IMR-90 (cell line): ENCODE measurements at places on chromosomes 7 and 10. TPM values are rescaled to one million over a fixed set of nuclear protein-coding genes. Genes with fewer than 3 reads are reported as not detected.

Gene SUGCT
- total RNA-seq: 5.9 and 7.5 TPM in 2 replicates

Gene AMPH
- 3.9 and 4.2 TPM in 2 replicates for total RNA-seq

Gene HTR7
- total RNA-seq: 0.56 and 0.72 TPM in 2 replicates

Gene CRCP
- 37.5 and 37.8 TPM in 2 replicates for total RNA-seq

Gene ADIRF
- 2.3 and 2.5 TPM in 2 replicates for total RNA-seq

Gene THSD7A
- under 0.01 and 0.18 TPM in 2 replicates for total RNA-seq

Gene PHKG1
- under 0.01 and 0.72 TPM in 2 replicates for total RNA-seq

Gene ITPRID1
- total RNA-seq: not detected in 2 replicates

Gene ZPBP
- total RNA-seq: not detected in 2 replicates

Gene PRF1
- total RNA-seq: not detected in 2 replicates

GRCh38 chr10:77563638-77564270, 73.9 kb downstream of the KCNMA1 start:
- no peak for DNase-seq

DNA sequence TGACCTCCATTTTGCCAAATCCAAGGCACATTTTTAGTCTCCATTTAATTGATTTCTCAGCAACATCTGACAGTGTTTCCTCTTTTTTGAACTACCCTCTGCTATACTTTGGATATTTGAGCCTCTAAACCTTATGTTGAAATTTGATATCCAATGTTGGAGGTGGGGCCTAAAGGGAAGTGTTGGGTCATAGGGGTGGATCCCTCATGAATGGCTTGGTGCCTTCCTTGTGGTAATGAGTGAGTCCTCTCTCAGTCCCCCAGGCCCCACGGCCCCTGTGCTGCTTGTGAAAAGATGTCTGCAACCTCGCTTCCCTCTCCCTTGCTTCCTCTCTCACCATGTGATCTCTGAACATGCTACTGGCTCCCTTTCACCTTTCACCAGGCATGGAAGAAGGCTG, 96.8 kb upstream of the DGKB start:
- DNase-seq: no peak

DNA sequence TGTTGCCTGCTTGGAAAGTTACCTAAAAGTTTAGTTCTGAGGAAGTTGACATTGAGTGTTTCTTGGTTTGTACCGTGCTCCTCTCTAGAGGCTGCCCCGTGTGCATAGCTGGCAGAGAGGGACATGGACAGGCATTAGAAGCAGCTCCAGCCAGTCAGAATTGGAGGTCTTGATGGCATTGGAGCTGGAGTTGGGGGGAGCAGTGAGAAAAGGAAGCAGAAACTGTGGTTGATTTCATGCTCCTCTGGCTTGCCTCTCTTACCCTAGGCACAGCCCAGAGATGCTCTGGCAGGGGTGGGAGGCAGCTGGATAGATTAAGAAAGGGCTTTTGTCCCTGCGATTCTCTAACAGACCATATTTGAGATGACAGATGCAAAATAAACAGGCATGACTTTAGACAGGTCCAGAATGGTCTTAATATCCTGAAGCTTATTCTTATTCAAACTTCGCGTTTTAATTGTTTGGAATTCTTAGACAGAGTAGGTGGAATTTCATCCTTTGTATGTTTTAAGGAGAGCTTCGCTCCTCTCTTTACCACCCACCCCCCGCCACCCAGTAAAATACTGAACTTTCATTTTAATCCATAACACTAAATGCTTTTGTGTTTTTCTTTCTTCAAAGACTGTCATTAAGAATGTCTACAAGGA, 73.5 kb upstream of the GLCCI1 start:
- no peak for DNase-seq

GRCh38 chr7:123916240-123916724, 8.8 kb upstream of the SPAM1 start:
- DNase-seq: peak; percentile 0

GRCh38 chr10:113506476-113506875, 46.4 kb upstream of the HABP2 start:
- DNase-seq: no peak

- no peak for DNase-seq
These were observed 223.3 kb downstream of the TWIST1 start for GRCh38 chr7:18894155-18894554.

DNA sequence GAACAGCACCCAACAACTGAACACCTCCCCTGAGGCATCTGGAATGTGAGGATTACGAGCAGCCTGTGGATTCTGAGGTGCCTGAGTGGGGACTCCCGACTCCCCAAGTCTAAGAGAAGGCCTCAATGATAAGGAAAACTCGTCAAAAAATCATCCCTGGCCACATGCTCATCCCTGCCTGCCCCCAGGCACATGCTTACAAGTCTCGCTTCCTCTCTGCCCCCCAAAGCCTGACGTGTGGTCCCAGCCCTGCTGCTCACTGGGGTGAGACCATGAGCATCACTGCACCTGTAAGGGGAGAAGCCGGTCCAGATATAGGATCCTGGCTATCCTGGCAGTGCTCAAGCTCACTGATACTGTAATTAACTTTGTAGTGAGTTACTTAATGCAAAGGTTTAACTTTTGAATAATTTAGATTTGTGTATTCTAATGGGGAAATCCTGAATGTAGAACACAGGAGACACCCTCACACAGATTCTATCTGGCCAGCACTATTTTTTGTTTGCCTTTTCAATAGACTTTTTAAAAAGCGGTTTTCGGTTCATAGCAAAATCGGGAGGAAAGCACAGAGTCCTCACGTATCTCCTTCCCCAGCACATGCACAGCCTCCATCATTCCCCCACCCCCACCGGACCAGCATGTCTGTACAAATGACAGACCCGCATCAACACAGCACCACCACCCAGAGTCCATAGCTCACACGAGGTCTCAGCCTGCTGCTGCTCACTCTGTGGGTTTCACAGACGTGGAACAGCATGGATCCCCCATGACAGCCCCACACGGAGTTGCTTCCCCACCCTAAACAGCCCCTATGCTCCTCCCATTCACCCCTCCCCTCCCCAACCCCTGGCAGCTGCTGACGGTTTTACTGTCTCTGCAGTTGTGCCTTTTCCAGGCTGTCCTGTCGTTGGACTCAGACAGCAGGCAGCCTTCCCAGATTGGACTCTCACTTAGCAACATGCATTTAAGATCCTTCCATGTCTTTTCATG, 167.9 kb downstream of the DIP2C start:
- no peak for DNase-seq

DNA sequence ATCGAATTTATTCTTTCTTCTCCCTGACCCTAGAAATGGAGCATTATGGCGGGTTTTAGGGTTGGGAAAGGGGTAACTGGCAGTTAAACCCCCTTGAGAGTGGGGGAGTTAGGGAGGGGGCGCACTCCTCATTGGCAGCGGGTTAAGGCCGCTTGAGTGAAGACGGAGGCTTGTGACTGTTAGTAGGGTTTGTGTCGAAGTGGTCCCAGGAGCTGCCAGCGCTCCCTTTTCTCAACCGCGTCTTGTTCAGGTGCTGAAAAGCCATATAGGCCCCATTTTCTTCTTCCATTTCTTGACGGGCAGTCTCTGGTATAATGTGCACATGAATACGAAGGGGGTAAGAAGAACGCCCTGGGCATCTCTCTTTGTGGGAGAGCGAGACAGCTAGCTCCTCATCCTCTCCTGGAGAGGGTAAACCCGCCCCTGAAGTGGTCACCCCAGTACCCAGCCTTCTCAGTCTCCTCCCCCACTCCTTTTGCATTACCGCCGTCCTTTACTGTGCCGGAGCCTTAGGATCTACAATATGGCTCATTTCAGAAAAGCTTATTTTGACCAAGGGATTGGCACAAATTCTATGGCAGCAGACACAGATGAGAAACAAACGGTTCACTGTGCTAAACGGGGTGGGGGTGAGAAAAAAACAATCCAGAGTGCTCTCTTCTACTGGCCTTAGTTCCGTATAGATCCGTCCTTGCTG, 836 bp downstream of the KMT2E start:
- DNase-seq: peak; percentile 34

DNA sequence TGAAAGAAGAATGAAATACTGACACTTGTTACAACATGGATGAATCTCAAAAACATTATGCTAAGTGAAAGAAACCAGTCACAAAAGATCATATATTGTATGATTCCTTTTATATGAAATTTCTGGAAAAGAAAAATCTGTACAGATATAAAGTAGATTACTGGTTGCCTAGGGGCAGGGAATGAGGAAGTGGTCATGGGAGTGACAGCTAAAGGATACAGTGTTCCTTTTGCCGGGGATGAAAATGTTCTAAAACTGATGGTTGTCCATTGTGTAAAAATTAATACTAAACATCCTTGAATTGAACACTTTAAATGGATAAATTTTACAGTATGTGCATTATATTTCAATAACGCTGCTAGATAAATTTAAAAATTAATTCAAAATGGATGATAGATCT, 25.1 kb downstream of the ALOX5 start:
- DNase-seq: no peak

DNA sequence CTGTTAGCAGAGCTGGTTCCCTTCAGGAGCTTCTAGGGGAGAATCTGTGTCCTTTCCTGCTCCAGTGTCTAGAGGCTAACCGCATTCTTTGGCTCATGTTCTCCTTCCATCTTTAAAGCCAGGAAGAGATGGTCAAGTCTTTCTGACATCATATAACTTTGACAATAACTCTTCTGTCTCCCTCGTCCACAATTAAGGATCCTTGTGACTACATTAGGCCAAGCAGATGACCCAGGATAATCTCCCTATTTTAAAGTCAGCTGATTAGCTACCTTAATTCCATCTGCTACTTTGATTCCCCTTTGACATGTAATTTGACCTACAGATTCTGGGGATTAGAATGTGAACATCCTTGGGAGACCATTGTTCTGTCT, 28.1 kb upstream of the SLC26A4 start:
- no peak for DNase-seq

DNA sequence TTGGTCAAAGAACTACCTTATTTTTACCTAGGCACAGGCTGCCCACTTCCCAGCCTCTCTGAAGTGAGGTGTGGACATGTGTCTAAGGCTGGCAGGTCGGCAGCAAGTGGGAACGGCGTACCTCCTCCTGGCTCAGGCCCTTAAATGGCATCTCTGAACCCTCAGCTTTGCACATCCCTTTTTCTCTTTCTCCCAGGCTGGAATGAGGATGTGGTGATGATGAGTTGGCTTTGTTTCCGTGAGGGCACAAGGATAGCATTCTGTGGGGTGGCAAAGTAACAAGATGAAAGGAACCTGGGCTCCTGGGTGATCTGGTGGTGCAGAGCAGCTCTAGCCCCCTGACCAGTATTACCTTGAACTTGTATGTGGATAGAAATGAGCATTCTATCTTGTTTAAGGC, 196.8 kb downstream of the REEP3 start:
- no peak for DNase-seq

- DNase-seq: no peak
These were observed 330.1 kb upstream of the PHF14 start for GRCh38 chr7:10643545-10643944.

DNA sequence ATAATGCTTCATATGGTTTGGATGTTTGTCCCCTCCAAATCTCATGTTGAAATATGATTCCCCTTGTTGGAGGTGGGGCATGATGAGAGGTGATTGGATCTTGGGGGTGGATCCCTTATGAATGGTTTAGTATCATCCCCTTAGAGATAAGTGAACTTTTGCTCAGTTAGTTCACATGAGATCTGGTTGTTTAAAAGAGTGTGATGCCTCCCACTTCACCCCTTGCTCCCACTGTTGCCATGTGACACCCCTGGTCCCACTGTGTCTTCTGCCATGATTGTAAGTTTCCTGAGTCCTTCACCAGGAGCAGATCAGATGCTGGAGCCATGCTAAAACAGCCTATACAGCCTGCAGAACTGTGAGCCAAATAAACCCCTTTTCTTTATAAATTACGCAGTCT, 13.1 kb upstream of the AUTS2 start:
- no peak for DNase-seq

- DNase-seq: no peak
These were observed 133.0 kb upstream of the TNS3 start for GRCh38 chr7:47714669-47715607.

GRCh38 chr7:26618898-26619297, 245.5 kb downstream of the SKAP2 start:
- no peak for DNase-seq
